ENCODE measurements at places on chromosomes 2 and 18.
A peak's percentile ranks its signal among the peaks of the same experiment; 100 is the strongest.

GRCh38 chr2:5668682-5669250, 23.4 kb upstream of the SOX11 start:
- no peak for DNase-seq

DNA sequence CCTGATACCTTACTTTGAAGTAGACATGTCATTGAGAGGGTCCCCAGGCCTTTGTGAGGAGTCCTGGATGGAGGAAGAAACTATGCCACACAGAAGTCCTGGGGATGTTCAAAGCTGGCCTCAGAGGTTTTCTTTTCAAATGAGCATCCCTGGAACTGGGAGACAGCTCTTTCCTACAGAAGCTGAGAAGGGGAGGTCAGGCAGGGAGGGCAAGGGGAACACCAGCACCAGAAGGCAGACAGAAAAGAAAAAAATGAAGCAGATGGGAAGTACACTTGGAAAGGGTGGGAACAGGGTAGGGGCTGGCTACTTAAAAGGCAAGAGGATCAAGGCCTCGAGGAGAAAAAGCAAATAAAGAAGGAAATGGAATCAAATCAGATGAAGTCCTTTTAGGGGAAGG, 120.0 kb downstream of the FMNL2 start:
- no peak for DNase-seq

DNA sequence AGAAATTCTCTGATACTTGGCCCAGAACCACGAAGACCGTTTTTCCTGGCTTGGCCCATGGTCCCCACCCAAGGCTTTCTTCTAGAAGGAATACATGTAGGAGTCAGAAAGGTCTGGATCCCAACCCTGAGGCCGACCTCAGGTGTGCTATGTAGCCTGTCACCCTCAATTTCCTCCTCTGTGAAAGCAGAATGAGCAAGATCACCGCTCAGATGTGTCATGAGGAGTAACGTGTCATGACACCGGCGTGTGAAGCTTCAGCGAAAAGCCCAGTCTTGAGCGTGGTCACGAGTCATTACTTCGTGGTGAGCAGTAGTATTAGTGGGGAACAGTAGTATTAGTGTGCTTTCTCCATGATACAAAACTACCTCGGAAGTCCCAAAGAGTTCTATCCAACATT, 103.4 kb downstream of the ALPK2 start:
- peak; percentile 51 for DNase-seq

GRCh38 chr18:26711756-26712155, 153.8 kb downstream of the AQP4 start:
- peak; percentile 78 for DNase-seq

DNA sequence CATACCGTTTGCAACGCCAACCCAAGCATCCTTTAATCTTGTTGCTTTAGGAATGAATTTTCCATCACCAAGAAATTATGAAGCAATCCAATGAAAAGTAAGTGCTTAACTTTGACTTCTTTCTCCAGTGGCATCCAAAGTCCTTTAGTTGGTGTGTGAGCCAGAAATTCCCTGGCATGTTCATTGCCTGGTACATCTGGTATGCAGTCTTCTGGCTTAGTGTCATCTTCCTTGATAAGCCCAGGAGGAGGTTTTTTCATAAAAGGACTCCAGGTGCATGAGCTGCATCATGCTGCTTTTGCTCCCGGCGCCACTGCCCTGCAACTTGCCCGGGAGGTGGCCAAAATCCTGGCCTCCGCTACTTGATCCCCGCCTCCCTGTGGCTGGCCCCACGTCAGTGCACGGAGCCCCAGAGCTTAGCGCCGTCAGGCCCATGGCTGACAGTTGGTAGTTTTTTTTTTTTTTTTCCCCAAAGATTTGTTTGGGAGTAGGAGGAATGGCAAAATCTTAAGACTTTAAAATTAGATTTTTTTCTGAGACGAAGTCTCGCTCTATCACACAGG, 58.7 kb downstream of the PUM2 start:
- no peak for DNase-seq

- DNase-seq, result no peak
Observed at GRCh38 chr2:20946468-20946867, 97.4 kb downstream of the APOB start.

DNA sequence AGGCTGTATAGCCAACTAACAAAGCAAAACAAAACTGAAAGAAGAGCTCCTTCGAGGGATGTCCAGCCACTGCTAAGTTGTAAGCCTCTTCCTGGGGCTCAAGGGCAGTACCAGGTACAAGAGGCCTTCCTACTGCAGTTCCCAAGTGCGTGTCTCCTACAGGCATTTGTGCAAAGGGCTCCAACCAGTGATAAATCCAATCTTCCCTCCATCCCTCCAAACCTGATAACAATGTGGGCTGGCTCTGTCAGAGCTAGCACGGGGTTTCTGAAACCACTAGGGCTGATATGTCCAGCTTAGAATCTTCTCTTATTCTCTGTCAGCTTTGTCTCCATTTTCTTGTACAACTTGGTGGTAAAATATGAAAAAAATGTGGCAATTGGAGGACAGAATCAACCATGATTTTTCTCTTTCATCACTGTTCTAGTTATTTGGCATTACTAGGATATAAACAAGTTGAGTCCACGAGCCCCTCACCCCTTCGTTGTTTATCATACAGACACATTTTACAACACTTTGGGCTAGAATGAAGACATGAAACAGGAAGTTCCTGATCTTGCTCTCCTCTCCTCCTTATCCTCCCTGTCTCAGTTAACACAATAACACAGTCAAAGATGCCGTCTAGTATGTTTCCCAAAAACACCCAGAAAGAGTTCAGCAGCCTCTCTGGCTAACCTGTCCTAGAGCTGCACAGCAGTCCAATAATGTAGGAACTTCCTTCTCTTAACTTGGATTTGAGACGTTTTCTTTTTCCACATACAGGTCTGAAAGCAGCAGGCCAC, 35.4 kb upstream of the WIPF1 start:
- DNase-seq, result peak; percentile 60

GRCh38 chr2:113770929-113771328, 14.5 kb upstream of the SLC35F5 start:
- DNase-seq, result no peak

GRCh38 chr2:159088906-159089305, 120.5 kb downstream of the TANC1 start:
- DNase-seq, result no peak

GRCh38 chr2:55826246-55826645, 97.3 kb downstream of the EFEMP1 start:
- no peak for DNase-seq

DNA sequence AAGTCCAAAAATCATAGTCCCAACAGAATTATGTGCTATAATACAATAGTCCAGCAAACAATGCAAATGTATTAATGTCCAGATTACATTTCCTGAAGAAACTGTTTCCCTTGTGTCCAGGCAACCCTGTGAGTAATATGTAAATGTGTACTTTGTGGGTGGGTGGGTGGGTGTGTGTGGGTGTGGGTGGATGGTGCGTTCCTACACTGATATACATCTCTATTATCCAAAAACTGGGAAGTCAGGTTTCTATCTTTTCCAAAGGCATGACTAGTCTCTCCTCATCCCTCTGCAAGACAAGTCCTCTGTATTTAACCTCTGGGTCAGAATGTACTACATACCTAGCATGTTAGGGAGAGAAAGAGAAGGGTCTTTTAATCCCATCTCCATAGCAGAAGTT, 71.6 kb downstream of the LNPK start:
- no peak for DNase-seq

GRCh38 chr2:40488927-40489677, 37.2 kb upstream of the SLC8A1 start:
- DNase-seq, result peak; percentile 89

DNA sequence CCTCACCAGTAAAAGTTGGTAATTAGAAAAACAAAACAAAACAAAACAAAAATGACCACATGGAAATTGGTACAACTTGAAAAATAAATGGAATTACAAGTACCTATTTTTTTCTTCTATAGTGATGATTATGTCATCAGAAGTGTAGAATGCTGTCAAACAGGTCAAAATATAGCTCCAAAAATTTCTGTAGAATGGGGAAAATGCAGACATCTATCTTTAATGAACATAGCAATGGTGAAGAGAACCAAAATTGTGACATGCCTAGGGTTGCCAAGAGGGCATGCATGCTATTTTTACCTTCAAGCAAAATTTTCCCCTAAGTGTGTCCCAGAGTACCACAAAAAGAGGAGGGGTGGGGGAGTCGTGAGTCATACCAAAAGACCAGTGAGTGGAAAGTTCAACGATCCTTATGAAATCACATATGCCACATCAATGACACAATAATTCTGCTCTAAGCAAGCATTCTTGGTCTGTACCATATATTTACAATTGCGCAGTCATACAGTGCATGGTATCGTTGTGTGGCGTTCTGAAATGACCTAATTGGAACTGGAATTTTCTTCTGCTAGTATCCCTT, 1436.4 kb downstream of the SUCLG1 start:
- DNase-seq, result no peak

GRCh38 chr2:97669448-97669847, at the start of gene C2orf92:
Gene C2orf92, plus strand, starts transcription at chr2:97669713. Its CDS starts 76 bp downstream, at chr2:97669789.
- DNase-seq, result no peak

- no peak for DNase-seq
Observed at GRCh38 chr18:50454387-50454988, 79.6 kb downstream of the SKA1 start.

DNA sequence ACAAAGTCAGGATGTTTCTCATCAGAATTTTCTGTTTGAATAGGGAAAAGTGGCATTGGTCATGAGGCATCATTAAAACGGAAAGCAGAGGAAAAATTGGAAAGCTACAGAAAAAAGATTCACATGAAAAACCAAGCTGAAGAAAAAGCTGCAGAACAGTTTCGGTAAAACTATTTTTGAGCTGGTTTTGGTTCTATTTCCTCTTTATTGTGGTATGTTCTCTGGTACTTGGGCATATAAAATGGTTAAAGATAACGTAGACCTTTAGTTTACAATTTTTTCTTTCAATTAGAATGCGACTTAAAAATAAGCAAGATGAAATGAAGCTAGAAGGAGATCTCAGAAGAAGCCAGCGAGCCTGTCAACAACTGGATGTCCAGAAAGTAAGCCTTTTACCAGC, 7.6 kb downstream of the GPATCH11 start:
- DNase-seq, result no peak

DNA sequence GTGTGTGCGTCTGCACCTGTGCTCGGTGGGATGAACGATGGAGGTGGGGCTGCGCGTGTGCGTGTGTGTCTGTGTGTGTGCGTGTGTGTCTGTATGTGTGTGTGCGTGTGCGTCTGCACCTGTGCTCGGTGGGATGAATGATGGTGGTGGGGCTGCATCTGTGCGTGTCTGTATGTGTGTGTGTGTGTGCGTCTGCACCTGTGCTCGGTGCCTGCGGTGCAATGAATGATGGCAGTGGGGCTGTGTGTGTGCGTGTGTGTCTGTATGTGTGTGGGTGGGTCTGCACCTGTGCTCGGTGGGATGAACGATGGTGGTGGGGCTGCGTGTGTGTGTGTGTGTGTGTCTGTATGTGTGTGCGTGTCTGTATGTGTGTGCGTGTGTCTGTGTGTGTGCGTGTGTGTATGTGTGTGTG, 48.5 kb upstream of the CTDP1 start:
- DNase-seq, result no peak

- DNase-seq, result peak; percentile 84
Observed at GRCh38 chr2:164722616-164723338, 101.5 kb upstream of the GRB14 start.

DNA sequence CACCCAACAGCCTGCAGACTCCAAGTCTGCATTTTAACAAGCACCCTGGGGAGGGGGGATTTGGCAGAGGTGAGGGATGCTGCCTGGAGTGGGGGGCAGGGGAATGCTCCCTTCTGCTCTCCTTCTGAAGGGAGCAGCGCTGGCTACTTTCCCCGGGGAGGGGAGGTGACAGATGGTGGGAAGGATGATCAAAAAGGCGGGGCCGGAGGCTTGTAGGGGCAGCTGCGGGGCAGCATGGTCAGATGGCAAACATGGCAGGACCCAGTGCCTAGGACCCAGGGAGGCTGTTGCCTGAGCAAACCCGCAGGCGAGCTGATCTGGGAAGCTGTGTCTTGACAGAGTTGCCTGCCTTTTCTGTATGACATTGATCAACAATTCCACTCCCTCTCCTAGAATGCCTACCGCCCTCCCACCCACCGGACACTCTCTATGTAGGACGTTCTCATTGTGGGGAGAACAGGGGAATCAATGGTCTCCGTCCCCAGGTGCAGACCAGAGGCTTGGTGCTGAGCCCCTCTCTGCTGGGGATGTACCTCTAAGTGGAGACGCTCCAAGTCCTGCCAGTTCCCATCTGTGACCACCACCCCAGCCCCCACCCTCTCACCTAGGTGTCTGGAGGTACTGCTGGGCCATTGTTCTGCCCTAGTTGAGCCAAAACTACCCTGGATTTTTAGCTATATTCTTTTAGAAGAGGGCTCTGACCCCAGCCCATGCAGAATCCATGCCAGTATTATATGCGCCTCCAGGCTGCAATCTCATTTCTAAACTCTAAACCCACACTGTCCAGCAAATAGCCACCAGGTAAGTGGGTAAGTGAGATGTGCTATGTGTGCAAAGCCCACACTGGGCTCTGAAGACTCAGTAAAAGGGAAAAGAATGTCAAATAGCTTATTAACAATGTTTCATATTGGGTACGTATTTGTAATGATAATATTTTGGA, 89.7 kb upstream of the SEC11C start:
- no peak for DNase-seq

DNA sequence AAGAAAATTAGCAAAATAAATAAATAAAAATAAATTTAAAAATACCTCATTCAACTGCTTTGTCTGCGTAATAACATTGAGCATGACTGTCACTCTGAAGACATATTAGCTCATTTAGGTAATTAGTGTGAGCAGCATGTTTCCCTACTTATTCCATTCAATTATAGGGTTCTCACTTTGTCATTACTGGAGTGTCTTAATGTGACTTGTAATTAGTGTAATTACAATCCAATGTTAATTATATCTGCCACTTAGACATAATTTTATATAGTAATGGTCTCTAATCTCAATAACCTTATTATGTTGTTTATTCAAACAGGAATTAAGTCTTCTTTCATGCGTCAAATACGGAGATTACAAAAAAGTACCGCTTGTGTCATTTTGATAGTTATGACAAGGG, 893.9 kb upstream of the ACVR2A start:
- no peak for DNase-seq
